ENCODE measurements at places on chromosomes 6 and 20.

GRCh38 chr6:110617057-110617456, 140.6 kb upstream of the SLC22A16 start:
- DNase-seq = peak; percentile 2

- DNase-seq = no peak
These were observed 77.9 kb downstream of the PCSK2 start for GRCh38 chr20:17304774-17305173.

DNA sequence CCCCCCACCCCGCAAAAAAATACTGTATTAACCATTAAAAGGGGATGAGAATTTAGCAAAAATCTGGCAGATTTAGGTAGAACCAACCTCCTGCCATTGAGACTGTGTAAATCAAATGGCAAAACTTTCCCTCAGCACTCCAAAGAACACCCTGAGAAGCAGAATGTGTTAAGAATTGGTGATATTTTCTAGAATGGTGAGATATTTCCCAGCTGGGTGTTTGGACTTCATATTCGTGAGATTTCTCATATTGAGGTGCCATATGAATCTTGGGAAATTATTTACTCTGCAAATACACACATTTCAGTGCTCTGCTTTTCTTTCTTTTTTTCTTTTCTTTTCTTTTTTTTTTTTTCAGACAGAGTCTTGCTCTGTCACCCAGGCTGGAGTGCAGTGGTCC, 66.3 kb upstream of the FOXO3 start:
- no peak for DNase-seq

- no peak for DNase-seq
These were observed 37.6 kb downstream of the GOPC start for GRCh38 chr6:117564681-117565080.

GRCh38 chr20:24340933-24341332, 128.5 kb upstream of the SYNDIG1 start:
- DNase-seq = no peak

- DNase-seq = no peak
These were observed 1.4 kb downstream of the DEFB132 start for GRCh38 chr20:258963-259362.

GRCh38 chr6:121436274-121436857, 920 bp downstream of the GJA1 start:
- DNase-seq = no peak

GRCh38 chr6:138454981-138455706, 44.1 kb downstream of the NHSL1 start:
- DNase-seq = peak; percentile 58

- no peak for DNase-seq
These were observed 233.1 kb upstream of the FERMT1 start for GRCh38 chr20:6355754-6356451.

GRCh38 chr6:144215402-144215931, 65.2 kb downstream of the STX11 start:
- no peak for DNase-seq

- DNase-seq = no peak
These were observed 405.1 kb downstream of the TAF4 start for GRCh38 chr20:61660559-61660958.

DNA sequence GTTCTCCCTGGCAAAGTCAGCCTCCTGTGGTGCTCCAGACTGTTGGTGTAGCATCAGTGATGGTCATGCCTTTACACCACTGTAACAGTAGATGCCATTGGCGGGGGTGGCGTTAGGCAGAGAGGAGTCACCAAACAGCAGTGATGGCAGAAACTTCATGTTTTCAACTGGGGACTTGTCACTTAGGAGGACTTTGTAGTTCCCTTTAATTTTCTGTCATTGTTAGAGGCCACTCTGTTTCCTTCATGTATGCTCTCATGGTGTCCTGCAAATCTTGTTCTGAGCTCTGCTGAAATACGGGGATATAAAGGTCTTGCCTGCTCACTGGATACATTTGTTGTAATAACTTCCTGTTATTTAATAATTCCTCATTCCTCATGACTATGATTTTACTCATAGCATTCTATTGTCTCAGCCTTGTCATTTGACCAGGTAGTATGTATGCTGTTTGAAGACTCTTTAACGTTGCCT, 4.6 kb downstream of the MAP3K4 start:
- DNase-seq = no peak

DNA sequence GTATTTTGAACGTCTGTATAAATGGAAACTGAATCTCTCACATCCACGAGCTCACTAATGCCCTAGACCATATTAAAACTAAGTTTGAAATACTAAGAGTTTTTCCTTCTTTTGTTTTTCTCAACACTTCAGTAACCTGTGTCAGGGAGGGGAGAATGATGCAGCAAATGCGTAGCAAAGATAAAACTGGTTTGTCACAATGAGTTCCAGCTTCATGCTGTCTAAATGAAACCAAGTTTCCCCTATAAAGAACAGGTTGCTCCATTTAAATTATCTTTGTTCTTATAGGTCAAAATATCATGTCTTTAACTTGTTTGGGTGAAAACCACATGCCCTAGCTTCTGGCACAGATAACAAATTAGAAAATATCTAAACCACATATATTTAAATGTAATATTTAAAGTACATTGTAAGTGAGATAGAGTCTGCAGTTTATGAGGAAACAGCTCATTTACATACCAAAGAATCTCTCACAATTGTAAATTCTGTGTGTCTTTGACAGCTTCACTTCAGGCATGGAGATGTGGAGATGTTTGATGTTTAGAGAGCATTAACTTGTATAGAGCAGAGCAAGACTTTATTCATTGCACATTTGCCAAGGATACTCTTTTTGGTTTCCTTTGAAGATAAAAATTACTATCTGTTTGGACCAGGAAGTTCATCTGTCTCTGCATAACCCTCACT, 7.3 kb downstream of the TRDN start:
- no peak for DNase-seq
